ENCODE measurements at places on chromosomes 1 and 21. TPM values are rescaled to one million over a fixed set of nuclear protein-coding genes. Genes with fewer than 3 reads are reported as not detected.

- DNase-seq, result no peak
Observed at GRCh38 chr1:103211073-103211472, 102.8 kb upstream of the COL11A1 start.

- DNase-seq, result peak; percentile 8
Observed at GRCh38 chr1:28591708-28592320, at the start of gene RAB42. RAB42 (plus strand) TSS chr1:28592265; CDS start chr1:28592512, 247 bp downstream.

- no peak for DNase-seq
Observed at GRCh38 chr1:72911656-72912055, 629.3 kb upstream of the NEGR1 start.

GRCh38 chr1:84795966-84796600 is 96.9 kb downstream of the LPAR3 start:
- no peak for DNase-seq

DNA sequence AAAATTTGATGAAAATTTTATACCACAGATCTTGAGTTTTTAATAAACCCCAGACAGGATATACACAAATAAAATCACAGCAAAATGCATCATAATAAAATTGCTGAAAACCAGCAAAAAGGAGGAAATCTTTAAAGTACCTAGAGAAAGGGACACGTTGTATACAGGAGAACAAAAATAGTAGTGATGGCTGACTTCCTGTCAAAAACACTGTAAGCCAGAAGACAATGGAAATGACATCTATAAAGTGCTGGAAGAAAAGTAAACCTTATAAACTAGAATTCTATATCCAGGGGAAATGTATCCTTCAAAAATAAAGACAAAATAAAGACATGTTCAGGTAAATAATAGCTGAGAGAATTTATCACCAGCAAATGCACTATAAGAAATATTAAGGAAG is 14.6 kb upstream of the PTGFRN start:
- no peak for DNase-seq

DMBX1 gene
- not detected for total RNA-seq

ELK4 gene
- 172 TPM for total RNA-seq

SAMSN1 gene
- 43.8 TPM for total RNA-seq

SPTA1 gene
- total RNA-seq, result 0.03 TPM
